Activated CD4-positive, alpha-beta T cell treated with anti-CD3 and anti-CD28 coated beads, Interleukin-2, amount 50 U/mL, for 1 hour (primary cell): ENCODE measurements at places on chromosomes 1 and 21.
A peak's percentile ranks its signal among the peaks of the same experiment; 100 is the strongest.

DNA sequence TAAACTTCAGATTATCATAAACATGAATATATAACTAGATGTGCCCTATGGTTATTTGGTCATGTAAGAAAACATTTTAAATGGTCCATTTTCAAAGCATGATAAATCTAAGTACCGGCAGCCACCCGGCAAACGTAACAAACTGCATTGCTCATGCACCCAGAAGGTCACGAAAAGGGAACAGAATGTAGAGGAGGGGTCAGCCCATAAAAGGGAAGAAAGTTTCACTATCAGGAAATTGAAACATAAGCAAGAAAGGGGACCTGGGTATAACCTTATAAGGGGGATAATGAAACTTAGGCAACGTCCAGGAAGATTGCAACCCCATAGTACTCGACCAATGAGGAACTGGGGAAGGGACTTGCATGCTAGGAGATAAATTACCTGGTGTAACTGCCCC lies 421.2 kb upstream of the ZRANB2 start:
- no peak for DNase-seq

- DNase-seq, result no peak
These were observed 20.9 kb upstream of the AGL start for GRCh38 chr1:99829269-99829668.

DNA sequence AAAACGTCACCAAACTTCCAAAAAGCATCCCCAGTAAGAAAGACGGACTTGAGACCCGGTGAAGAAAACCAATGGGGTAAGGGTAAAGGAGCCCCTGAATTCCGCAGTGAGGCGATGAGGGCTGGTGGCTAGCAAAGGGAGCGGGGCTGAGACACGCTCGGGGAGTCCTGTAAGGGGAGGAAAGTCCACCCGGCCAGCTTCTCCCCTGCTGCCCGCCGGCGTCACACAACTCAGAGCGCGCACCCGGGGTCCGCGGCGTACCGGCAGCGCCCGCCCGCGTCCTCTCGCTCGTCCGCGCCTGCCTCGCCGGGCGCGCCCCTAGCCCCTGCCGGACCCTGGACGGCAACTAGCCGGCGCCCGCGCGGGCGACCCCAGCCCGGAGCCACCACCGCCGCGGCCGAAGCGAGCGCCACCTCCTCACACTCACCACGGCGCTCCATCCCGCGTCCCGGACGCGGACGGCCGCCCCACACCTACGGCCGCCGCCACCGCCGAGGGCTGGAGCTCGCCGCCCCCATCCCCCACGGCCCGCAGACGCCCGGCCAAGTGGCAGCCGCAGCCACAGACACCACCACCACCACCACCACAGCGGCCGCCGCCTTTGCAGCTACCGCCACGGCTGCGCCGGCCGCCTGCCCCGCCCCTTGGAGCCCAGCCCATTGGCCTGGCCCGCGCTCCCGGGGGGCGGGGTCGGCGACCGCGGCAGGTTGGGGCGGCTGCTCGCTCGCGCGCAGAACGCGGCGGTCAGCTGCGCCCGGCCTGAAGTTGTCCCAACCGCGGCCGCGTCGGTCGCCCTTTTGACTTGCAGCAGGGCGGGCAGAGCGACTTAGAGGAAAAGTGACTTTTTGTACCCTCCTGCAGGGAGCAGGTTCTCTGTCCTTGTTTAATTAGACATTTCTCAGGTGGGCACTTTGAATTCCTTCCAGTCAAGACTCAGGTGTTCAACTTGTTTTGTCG lies 10.0 kb upstream of the ARHGAP29 start:
- DNase-seq, result no peak

DNA sequence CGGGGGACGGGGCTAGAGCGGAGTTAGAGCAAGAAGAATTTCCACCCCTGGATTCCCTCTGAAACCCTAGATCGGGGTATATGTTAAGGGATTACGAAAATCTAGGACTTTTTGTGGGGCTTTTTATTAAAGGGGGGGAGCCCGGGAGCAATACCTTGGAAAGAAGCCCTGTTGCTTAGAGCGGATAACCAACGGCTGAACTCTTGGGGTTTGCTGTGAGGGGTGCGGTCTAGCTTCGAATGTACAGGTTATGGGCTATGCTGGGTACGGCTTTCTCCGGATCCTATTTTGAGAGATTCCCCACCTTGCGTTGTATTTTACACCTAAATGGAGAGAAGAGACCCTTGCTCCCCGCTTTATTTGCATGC lies 626 bp downstream of the DYRK3 start:
- DNase-seq, result no peak

DNA sequence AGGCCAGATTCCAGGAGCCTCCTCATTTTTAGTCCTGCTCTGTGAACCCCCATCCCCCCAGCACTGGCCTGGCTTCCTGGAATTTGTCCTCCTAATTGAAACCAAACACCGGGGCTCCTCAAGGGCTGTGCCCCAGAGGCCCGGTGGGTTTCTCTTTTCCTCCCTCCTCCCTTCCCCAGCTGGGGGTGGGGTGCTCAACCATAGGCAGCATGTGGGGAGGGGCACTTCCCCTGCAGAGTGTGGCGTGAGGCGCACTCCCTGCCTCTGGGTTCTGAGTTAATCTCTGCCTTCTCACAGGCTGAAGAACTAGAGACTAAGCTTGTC lies 67.5 kb upstream of the ACOT11 start:
- no peak for DNase-seq

DNA sequence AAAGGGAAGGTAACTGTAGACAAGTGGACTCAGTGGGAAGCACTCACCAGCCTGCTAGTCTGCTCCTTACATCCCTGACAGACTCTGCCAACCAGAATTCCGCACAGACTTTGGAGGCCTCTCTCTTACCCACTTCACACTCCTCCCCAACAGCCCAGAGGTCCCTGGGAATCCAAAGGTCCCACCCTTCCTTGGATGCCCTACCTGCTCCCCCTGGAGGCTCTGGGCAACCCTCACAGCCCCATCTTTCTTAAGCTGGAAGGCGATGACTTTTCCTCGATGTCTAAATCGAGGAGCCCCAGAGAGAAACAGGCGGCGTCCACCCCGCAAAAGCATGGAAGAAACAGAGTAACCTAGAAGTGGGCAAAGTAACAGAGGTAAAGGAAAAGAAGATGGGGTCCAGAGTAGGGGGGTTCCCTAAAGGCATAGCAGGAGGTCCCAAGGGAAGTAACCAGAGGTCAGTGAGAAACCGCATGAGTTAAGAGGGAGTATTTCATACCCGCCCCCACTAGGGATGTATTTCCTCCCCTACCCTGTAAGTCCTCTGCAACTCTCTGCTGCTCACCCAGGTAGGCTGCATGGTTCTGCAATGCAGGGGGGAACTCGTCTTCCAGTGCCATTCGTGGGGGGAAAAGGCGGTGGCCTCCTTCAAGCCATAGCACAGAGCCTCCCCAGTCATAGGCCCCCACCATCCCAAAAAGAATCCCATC lies 8.4 kb downstream of the ITGA10 start:
- DNase-seq, result no peak

- DNase-seq, result no peak
These were observed 18.8 kb downstream of the SCAF4 start for GRCh38 chr21:31713115-31713514.

DNA sequence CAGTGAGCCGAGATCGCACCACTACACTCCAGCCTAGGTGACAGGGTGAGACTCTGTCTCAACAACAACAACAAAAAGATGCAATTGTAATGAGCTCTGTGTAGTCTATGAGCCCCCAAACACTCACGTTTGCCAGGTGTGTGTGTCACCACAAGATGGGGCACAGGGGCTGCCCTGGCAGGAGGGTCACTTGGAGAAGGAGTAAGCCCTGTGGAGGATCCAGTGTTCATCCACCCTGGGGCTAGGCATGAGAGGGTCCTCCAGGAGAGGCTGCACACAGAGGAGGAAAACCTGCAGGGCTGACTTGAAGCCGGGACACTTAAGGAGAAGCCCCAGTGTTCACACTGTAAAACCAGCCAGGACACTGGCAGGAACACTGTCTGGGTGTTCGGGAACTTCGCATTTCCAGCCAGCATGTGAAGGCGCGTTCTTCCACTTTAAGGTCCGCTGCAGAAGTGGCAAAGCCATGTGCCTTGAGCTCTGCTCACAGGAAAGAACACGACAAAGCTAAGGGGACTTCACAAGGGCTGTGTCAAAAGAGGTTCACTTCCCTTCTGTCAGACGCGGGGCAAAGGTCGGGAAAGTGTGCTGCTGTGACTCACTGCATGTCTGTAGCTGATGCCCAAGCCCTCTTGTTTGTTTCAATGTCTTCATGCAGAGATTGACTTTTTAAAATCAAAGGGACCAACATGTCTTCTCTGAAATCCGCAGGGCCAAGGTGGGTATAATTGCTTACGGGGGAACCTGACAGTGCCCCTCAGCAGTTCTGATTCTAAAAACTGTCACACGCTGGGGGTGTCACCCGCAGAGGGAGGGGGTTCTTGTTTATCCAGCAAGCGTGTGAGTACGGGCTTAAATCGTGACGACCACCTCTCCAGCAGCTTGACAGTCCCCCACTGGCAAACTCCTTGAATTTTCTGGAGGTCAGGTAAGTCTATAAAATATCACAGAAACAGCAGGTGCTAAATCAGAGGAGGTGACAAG lies 102.8 kb downstream of the RIPK4 start:
- no peak for DNase-seq

GRCh38 chr1:33727310-33727709 lies 136.6 kb upstream of the HMGB4 start:
- no peak for DNase-seq

DNA sequence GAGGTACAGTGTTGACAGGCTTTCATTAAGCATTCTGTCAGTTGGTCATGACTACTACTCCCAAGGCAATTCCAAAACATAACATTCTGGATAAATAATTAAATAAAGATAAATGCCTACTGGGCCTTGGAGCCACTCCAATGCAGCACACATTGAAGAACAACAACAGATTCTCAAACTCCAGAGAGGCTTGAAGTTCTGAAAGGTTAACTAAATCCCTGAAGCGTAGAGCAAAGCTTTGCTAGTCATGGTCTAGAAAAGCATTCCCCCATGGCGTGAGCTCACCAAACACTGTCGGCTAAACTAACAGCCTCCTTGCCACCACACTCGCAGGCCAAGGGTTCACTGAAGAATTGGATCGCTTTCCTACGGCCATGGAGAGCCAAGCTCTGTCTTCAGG lies 268.0 kb downstream of the ATG4C start:
- no peak for DNase-seq

GRCh38 chr1:36889478-36890226 lies 144.7 kb downstream of the GRIK3 start:
- no peak for DNase-seq

- no peak for DNase-seq
These were observed 3.5 kb upstream of the VASH2 start for GRCh38 chr1:212946872-212947271.

GRCh38 chr1:17569200-17570139 lies 30.0 kb downstream of the ARHGEF10L start:
- no peak for DNase-seq

GRCh38 chr1:167077128-167077867 lies 12.9 kb downstream of the GPA33 start:
- no peak for DNase-seq

GRCh38 chr1:206998816-206999215 lies 28.6 kb upstream of the FCAMR start:
- DNase-seq, result no peak

DNA sequence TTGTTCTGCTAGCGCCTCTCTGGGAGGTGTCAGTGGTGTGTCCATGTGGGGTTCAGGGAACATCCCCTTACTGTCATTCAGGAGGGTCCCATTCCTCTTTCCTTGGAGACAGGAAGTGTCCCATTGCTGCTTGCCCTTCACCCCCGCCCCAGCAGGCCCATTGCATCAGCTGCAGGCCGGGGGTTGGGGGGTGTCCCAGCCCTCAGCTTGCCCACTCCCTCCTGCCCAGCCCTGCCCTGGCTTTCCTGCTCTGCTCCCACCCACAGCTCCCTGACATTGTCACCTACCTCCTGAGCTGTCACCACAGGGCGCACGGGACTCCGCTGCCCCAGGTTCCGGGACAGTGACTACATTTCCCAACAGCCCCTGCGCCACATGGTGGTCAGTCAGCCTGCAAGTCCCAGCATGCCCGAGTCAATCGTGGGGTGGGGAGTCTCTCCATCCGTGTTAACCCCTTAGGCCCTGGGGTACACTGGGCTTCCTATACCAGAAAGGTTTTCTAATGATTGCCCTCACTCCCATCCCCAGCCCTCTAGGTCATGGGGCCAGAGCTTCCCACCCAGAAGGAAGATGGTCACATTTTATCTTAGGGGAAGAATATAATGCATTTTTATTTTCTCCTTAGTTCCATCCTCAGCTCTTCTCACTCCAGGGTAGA lies at the start of gene INPP5B:
Gene INPP5B (minus strand): TSS at position 351 of the 658 bp plus-strand sequence. CDS start 745 bp downstream, outside the sequence.
- peak; percentile 50 for DNase-seq

DNA sequence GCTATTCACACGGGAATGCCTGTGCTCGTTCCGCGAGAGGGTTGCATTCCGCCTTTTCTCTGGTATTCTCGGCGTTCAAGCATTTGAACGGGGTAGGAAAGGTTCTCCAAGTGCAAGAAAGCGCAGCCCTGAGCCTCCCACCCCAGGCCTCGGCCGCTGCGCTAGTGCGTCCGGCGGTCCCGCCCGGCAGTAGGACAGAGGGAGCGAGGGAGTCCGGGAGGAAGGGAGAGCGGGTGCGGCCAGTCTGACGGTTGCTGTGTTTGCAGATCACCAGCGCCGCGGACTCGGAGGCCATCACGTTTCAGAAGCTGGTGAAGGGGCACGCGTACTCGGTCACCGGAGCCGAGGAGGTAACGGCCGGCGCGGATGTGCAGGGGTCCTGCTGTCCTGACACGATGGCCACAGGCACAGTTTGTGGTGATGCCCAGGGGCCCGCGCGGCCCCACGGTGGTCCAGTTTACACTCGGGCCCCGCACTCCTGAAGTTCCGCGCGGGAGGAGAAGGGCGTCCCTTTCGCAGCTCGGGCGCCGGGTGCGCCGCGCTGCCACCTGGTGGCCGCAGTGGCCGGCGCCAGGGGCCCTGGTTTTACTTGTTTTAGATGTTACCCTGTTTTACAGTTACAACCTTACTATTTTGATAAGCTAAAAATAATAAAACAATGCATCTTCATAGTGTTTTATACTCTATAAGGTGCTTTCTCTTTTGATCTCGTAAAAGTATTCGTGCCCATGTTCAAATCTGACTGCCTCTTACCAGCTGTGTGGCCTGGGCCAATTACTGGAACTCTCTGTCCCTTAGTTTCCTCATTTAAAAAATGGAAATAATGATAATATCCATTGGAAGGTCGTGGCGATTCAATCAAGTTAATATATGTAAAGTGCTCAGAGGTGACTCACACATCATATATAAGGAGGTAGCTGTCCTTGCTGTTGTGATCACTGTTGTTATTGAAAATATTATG lies 36.7 kb downstream of the CAPN2 start:
- DNase-seq, result peak; percentile 66

GRCh38 chr1:179599623-179600249 lies 8.1 kb downstream of the TDRD5 start:
- DNase-seq, result no peak

GRCh38 chr1:117675907-117676430 lies 70.1 kb downstream of the TENT5C start:
- no peak for DNase-seq

GRCh38 chr1:30451532-30452125 lies 271.8 kb downstream of the MATN1 start:
- DNase-seq, result no peak
